ENCODE measurements at places on chromosomes 7 and 10. TPM values are rescaled to one million over a fixed set of nuclear protein-coding genes. Genes with fewer than 3 reads are reported as not detected.

ASZ1 gene
- total RNA-seq: not detected

IKZF1 gene
- total RNA-seq: 85.3 TPM

ELN gene
- total RNA-seq: 0.20 TPM

ODAD2 gene
- not detected for total RNA-seq

DPP6 gene
- not detected for total RNA-seq

CYP26A1 gene
- 1.6 TPM for total RNA-seq

AQP1 gene
- 6.7 TPM for total RNA-seq

TSPAN33 gene
- total RNA-seq: 0.76 TPM

MSMB gene
- not detected for total RNA-seq

CCDC172 gene
- total RNA-seq: not detected

BCL7B gene
- 59.2 TPM for total RNA-seq

HKDC1 gene
- 0.04 TPM for total RNA-seq

FEZF1 gene
- not detected for total RNA-seq

- no peaks in the 10 kb centered on the region for H3K36me3 ChIP-seq
- H3K27me3 ChIP-seq: peaks cover 18% of the 10 kb centered on the region
- no peak overlapping the region for H3K4me3 ChIP-seq
- H3K4me1 ChIP-seq: peaks cover 65% of the 10 kb centered on the region
- DNase-seq: no peak
- no peak overlapping the region for H3K27ac ChIP-seq
Measured at GRCh38 chr7:1553512-1554210, 2.3 kb downstream of the TMEM184A start.

GRCh38 chr7:155444746-155445145 lies 13.2 kb upstream of the EN2 start:
- DNase-seq: no peak
- no peak overlapping the region for H3K4me3 ChIP-seq
- H3K36me3 ChIP-seq: no peaks in the 10 kb centered on the region
- H3K27ac ChIP-seq: no peak overlapping the region
- H3K27me3 ChIP-seq: peaks cover 70% of the 10 kb centered on the region

DNA sequence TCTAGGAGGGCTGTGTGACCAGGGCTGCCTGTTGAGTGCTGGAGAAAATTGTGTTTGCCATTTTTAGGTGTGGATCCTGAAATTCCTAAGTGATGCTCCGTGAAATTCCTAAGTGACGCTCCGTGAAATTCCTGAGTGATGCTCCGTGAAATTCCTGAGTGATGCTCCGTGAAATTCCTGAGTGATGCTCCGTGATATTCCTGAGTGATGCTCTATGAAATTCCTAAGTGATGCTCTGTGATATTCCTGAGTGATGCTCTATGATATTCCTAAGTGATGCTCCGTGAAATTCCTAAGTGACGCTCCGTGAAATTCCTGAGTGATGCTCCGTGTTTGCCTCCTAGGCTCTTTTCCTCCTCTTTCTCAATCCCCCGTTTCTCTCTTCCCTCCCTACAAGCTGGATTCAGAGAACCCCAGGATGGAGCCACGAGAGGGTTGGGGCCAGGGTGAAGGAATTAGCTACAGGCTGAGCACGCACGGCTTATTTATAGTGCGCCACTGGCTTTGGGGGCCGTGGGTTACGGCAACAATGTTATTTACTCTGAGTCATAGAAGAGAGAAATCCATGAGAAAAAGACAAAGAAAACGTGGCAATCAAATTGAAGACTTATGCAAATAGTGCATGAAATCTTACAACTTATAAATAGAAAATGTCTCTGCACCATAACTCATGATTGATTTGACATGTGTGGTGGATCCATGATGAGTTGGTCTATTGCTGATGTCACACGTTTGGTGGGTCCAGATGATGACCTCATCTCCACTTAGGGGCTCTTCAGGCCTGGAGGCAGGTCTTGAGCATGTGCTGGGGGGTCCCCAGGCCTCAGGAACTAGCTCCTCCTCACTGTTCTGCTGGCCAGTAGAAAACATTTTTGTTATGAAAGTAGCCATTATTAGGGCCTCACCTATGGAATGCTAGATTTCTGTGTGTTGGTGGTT lies 224.6 kb downstream of the WDR37 start:
- H3K36me3 ChIP-seq: no peaks in the 10 kb centered on the region
- no peaks in the 10 kb centered on the region for H3K4me1 ChIP-seq
- no peak overlapping the region for H3K27ac ChIP-seq
- no peak for DNase-seq

DNA sequence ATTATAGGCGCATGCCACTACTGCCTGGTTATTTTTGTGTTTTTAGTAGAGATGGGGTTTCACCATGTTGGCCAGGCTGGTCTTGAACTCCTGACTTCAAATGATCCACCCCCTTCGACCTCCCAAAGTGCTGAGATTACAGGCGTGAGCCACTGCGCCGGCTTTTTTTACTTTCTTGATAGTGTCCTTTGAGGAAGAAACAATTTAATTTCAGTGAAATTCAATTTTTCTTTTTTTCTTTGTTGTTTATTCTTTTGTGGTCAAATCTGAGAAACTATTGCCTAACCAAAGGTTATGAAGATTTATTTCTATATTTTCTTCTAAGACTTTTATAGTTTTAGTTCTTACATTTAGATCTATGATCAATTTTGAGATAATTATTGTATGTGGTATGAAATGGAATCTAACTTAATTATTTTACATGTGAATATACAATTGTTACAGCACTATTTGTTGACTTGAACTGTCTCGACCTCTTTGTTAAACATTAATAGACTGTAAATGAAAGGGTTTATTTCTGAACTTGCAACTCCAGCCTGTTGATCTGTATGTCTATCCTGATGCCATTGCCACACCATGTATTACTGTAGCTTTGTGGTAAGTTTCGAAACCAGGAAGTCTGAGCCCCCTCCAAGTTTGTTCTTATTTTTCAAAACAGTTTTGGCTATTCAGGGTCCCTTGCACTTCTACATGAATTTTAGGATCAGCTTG lies 19.8 kb upstream of the RASSF4 start:
- H3K36me3 ChIP-seq: no peaks in the 10 kb centered on the region
- no peak overlapping the region for H3K4me3 ChIP-seq
- H3K27ac ChIP-seq: no peak overlapping the region
- H3K4me1 ChIP-seq: no peaks in the 10 kb centered on the region

- no peak overlapping the region for H3K27ac ChIP-seq
- no peaks in the 10 kb centered on the region for H3K4me1 ChIP-seq
- no peak overlapping the region for H3K4me3 ChIP-seq
- no peaks in the 10 kb centered on the region for H3K36me3 ChIP-seq
- peaks cover 48% of the 10 kb centered on the region for H3K27me3 ChIP-seq
- no peak for DNase-seq
Measured at GRCh38 chr10:100788002-100788903, 42.9 kb downstream of the PAX2 start.

DNA sequence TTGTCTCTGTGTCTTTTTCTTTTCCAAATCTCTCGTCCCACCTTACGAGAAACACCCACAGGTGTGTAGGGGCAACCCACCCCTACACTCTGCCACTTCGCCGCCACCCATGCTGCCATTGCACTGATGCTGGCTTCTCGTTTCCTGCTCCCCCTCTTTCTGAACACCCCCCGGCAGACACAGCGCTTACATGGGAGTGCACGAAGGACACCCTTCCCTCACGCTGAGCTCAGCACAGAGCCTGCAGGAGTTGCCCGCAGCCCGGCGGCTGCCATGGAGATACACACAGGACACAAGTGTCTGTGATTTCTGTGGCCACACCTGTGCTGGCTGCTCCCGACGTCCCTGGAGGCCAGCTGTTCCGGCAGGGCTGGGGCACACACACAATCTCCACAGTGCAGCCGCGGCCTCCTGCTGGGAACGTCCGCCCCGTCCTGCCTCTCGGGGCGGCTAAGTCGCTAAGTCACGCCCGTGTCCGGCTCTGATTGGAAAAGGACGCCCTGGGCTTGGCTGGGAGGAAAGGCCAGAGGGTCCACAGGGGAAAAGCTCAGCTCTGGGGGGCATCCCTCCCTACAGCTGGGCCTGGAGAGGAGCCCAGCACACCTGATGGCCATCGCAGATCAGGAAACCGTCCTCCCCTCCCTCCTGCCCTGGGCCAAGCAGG lies 349.8 kb downstream of the PTPRN2 start:
- H3K36me3 ChIP-seq: no peaks in the 10 kb centered on the region
- no peak overlapping the region for H3K27ac ChIP-seq
- H3K4me1 ChIP-seq: no peaks in the 10 kb centered on the region
- H3K27me3 ChIP-seq: peaks cover 35% of the 10 kb centered on the region
- no peak overlapping the region for H3K4me3 ChIP-seq
- DNase-seq: peak; percentile 54

GRCh38 chr10:22534849-22535604 lies 179.4 kb downstream of the PIP4K2A start:
- H3K36me3 ChIP-seq: peaks cover 45% of the 10 kb centered on the region
- no peak overlapping the region for H3K27ac ChIP-seq
- H3K27me3 ChIP-seq: no peaks in the 10 kb centered on the region
- no peaks in the 10 kb centered on the region for H3K4me1 ChIP-seq
- DNase-seq: no peak

DNA sequence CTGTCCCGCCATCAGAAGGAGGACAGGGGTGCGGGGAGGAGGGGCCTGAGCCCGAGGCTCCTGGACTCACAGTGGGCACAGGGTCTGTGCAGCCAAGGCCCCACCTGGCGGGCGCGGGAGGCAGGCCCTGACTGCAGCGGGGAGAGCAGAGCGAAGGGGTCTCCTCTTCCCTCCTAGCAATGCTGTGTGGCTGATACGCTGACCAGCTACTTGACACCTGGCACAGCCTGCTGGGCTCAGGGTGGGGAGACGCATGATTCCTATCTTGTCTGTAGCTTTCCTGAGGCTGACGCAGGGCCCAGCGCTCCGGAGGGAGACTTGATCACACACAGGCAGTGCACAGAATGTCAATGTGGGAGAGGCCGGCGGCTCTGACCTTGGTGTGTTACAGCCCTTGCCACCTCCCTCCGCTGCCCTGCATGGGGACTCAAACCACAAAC lies 174.9 kb downstream of the ELFN1 start:
- H3K27me3 ChIP-seq: no peaks in the 10 kb centered on the region

GRCh38 chr7:85622059-85622458 lies 435.2 kb upstream of the SEMA3D start:
- no peaks in the 10 kb centered on the region for H3K27me3 ChIP-seq
- H3K4me3 ChIP-seq: no peak overlapping the region
- H3K36me3 ChIP-seq: no peaks in the 10 kb centered on the region

- no peaks in the 10 kb centered on the region for H3K4me1 ChIP-seq
- no peak overlapping the region for H3K4me3 ChIP-seq
- DNase-seq: no peak
- no peak overlapping the region for H3K27ac ChIP-seq
- no peaks in the 10 kb centered on the region for H3K27me3 ChIP-seq
Measured at GRCh38 chr7:112990624-112991023, 96.0 kb downstream of the GPR85 start.

- no peaks in the 10 kb centered on the region for H3K36me3 ChIP-seq
- H3K27me3 ChIP-seq: peaks cover 33% of the 10 kb centered on the region
- no peak overlapping the region for H3K4me3 ChIP-seq
- no peaks in the 10 kb centered on the region for H3K4me1 ChIP-seq
Measured at GRCh38 chr10:79982362-79982800, 33.5 kb upstream of the SFTPD start.

GRCh38 chr10:130301021-130301892 lies 165.1 kb downstream of the GLRX3 start:
- no peaks in the 10 kb centered on the region for H3K4me1 ChIP-seq
- DNase-seq: no peak
- no peaks in the 10 kb centered on the region for H3K36me3 ChIP-seq
- no peak overlapping the region for H3K4me3 ChIP-seq

GRCh38 chr7:42940985-42941847 lies 9.0 kb downstream of the MRPL32 start:
- no peaks in the 10 kb centered on the region for H3K27me3 ChIP-seq
- H3K36me3 ChIP-seq: peaks cover 42% of the 10 kb centered on the region
- H3K4me3 ChIP-seq: no peak overlapping the region
- H3K27ac ChIP-seq: no peak overlapping the region
- peak; percentile 50 for DNase-seq

GRCh38 chr7:39526666-39527065 lies 39.5 kb upstream of the YAE1 start:
- no peak overlapping the region for H3K27ac ChIP-seq
- no peaks in the 10 kb centered on the region for H3K4me1 ChIP-seq
- H3K27me3 ChIP-seq: peaks cover 22% of the 10 kb centered on the region
- H3K36me3 ChIP-seq: no peaks in the 10 kb centered on the region

- DNase-seq: no peak
- peaks cover 13% of the 10 kb centered on the region for H3K36me3 ChIP-seq
Measured at GRCh38 chr7:30646154-30646553, 36.1 kb downstream of the CRHR2 start.

- peaks cover 10% of the 10 kb centered on the region for H3K4me1 ChIP-seq
- DNase-seq: no peak
- peaks cover 20% of the 10 kb centered on the region for H3K27me3 ChIP-seq
- no peaks in the 10 kb centered on the region for H3K36me3 ChIP-seq
- H3K27ac ChIP-seq: no peak overlapping the region
- no peak overlapping the region for H3K4me3 ChIP-seq
Measured at GRCh38 chr7:140435252-140435895, 31.5 kb downstream of the RAB19 start.

- H3K27ac ChIP-seq: no peak overlapping the region
- H3K36me3 ChIP-seq: no peaks in the 10 kb centered on the region
- no peak for DNase-seq
- H3K4me3 ChIP-seq: no peak overlapping the region
- H3K4me1 ChIP-seq: no peaks in the 10 kb centered on the region
Measured at GRCh38 chr10:36254199-36254598, 612.1 kb upstream of the FZD8 start.

- H3K4me3 ChIP-seq: no peak overlapping the region
- H3K27ac ChIP-seq: no peak overlapping the region
- DNase-seq: no peak
- no peaks in the 10 kb centered on the region for H3K4me1 ChIP-seq
- no peaks in the 10 kb centered on the region for H3K27me3 ChIP-seq
- peaks cover 19% of the 10 kb centered on the region for H3K36me3 ChIP-seq
Measured at GRCh38 chr7:132872034-132872433, 209.9 kb downstream of the CHCHD3 start.

DNA sequence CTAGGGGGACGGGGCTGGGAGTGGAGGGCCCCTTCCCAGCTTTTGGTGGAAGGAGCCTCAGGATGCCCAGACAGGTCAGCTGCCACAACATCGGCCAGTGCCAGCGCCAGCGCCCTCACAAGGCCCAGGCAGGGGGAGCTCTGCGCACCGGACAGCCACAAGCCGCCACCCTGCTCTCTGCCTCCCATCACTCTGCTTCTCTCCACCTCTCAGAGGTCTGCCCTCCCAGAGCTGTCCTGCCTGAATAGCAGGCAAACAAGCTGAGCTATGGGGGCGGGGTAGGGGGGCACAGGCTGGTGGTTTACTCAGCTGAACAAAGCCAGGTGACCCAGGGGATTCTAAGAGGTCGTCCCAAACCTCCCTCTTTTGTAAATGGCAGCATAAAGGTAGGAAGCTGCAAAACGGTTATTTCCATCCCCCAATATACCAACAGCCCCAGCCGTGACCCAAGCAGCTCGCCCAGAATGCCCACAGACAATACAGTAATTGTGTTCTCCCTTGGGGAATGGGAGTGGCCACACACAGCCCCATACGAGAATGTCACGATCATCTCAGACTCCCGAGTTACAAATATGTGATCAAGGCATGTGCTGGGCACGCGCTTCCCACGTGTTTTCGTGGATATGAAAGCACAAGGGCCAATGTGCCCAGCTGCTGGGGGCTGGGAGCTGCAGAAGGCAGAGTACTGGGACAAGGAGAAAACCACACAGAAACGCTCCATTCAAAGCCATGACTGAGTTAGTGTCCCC lies 19.7 kb downstream of the FAM53B start:
- H3K4me1 ChIP-seq: peaks cover 10% of the 10 kb centered on the region
- H3K36me3 ChIP-seq: peaks cover 26% of the 10 kb centered on the region
- no peak for DNase-seq
- no peak overlapping the region for H3K4me3 ChIP-seq
